ENCODE measurements at places on chromosomes 2 and 18.

DNA sequence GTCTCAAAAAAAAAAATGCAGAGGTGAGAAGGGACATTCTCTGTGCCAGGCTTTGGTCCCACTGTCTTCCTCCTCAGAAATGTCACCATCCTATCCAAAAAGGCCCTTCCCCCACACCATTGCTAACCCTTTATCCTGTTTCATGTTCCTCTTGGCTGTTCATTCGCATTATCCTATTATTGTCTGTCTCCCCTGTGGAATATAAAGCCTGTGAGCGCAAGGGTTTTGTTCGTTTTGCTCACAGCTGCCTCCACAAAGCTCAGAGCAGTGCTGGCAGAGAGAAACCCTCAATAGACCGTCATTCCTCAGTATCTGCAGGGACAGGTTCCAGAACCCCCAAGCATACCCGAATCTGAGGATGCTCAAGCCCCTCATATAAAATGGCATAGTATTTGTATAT, 91.8 kb downstream of the LOXHD1 start:
- no peak for DNase-seq

- DNase-seq: no peak
These were observed 5.7 kb downstream of the TCF23 start for GRCh38 chr2:27154488-27154887.

- no peak for DNase-seq
These were observed 1.0 kb upstream of the ZEB2 start for GRCh38 chr2:144520756-144521487.

DNA sequence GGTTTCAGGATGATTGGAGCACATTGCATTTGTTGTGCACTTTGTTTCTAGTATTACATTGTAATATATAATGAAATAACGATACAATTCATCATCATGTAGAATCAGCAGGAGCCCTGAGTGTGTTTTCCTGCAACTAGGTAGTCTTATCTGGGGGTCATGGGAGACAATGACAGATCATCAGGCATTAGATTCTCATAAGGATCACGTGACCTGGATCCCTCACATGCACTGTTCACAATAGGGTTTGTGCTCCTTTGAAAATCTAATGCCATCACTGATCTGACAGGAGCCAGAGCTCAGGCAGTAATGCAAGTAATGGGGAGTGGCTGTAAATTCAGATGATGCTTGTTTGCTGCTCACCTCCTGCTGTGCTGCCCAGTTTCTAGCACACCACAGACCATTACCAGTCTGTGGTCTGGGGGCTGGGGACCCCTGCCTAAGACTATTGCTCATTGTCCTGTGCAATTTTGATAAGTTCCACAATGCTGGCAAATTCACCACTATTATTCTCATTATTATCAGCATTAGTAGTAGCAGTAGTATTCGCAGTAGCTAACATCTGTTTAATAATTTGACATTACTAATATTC, 428.7 kb upstream of the TNP1 start:
- no peak for DNase-seq

GRCh38 chr2:181117206-181117925, 137.0 kb downstream of the UBE2E3 start:
- DNase-seq: no peak
